ENCODE measurements at places on chromosomes 5 and 9. TPM values are rescaled to one million over a fixed set of nuclear protein-coding genes. Genes with fewer than 3 reads are reported as not detected.

- DNase-seq, result no peak
Observed at GRCh38 chr9:71504636-71505035, 263.7 kb downstream of the CEMIP2 start.

GRCh38 chr9:7622481-7622880 lies 177.1 kb downstream of the DMAC1 start:
- no peak for DNase-seq

DNA sequence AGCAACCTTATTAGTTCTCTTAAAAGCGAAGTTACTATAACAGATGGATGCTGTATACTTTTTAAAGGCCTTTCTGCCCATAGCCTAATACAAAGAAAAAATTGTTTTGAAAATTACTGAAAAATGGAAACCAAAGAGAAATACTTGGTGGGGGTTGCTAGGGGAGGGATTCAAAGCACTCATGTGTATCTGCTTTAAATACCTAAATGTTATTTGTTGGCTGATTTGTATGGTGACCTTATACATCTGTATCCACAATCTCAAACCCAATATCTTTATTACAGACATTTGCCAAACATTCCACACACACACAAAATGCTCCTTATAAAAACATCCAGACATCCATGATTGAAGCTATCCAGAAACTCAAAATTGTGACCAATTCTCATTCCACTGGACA lies 172.0 kb downstream of the ADAMTS12 start:
- DNase-seq, result no peak

DNA sequence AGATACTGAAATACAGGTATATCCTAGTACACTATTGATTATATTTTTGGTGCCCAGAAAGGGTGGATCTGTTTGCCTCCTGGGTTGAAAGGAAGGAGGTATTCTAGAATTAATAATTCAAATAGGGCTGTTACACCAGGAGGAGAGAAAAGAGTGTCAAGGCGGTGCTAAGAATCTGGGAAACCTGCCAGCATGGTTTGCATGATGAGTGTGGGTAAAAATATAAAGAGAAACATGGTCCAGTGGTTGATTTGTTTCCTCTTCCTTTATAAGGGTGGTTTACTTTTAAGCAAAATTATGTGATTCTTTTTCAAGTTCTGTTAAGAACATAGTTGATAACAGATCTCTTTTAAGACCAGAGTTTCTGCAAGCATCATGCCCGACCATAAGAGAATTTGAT lies 69.4 kb upstream of the NFIB start:
- DNase-seq, result no peak

- peak; percentile 61 for DNase-seq
Observed at GRCh38 chr5:141734501-141735229, 52.6 kb upstream of the ARAP3 start.

- no peak for DNase-seq
Observed at GRCh38 chr5:84693256-84693655, 308.6 kb upstream of the EDIL3 start.

DNA sequence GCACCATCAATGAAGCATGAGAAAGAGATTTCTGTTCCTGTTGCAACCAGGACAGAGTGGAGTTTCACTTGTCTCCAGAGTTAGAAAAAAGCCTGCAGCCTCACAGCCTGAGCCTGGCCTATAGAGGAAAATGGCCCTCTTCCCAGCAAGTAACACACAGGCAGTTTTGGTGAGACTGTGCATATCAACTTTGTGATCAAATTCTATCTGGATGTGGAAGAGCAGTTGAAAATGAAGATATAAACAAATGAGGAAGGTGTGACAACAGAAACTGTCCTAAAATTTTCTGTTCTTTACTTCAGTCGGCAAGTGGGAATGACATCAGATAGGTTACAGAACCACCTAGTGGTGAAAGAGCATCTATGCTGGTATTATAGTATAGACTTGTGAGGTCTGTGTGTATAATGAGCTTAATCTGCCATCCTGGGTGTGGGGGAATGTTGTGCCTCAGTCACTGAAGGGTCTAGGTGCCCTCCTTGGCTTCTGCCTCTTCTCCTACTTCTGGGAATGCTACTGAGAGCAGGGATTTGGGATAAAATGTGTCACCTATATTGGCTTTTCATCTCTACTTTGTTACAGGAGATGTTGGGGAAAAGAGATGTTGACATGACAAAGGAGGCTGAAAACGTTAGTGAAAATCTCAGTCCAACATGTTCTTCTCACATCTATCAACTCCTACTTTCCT lies 28.2 kb downstream of the YIPF5 start:
- DNase-seq, result peak; percentile 67

The FOXD4L3 gene
- total RNA-seq, result not detected

The DBH gene
- not detected for total RNA-seq

The HACD4 gene
- total RNA-seq, result 2.8 TPM

The PCDHGA2 gene
- total RNA-seq, result 3.4 TPM

Data from IMR-90 (cell line).